ENCODE measurements at places on chromosomes 2 and 18.

- DNase-seq: no peak
Observed at GRCh38 chr18:2917259-2918047, 70.6 kb downstream of the EMILIN2 start.

GRCh38 chr18:79815657-79816056 lies 17.9 kb downstream of the KCNG2 start:
- DNase-seq: no peak

GRCh38 chr2:203490391-203490790 lies 44.7 kb downstream of the RAPH1 start:
- DNase-seq: no peak

DNA sequence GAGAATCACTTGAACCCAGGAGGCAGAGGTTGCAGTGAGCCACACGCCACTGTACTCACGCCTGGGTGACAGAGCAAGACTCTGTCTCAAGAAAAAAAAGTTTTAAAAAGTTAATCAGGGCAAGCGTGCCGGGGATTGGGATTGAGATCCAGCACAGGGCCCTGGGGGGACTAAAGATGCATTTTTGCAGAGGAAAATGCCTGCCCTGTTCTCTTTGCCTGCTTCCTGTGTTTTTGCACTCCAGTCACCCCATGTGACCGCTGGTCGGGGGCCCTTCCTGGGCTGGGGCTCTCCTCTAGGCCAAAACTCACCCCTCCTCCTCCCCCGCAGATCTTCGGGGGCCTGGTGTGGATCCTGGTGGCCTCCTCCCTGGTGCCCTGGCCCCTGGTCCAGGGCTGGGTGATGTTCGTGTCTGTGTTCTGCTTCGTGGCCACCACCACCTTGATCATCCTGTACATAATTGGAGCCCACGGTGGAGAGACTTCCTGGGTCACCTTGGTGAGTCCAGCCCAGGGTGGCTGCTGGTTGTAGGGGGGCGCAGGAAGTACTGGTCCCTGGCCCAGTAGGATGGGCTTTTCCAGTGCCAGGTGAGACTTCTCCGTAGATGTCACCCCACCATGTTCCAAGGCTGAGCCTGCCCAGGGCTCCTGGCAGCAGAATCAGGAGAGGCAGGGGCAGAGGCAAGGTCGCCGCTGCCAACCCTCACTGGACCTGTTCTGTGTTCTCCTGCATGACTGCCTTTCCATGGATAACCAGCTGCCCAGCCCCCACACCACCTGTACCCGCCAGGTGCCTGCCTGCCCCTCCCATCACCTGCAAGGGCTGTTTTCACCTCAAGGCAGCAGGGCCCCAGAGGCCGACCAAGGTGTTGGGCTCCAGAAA lies 22.4 kb downstream of the MAL start:
- DNase-seq: no peak

DNA sequence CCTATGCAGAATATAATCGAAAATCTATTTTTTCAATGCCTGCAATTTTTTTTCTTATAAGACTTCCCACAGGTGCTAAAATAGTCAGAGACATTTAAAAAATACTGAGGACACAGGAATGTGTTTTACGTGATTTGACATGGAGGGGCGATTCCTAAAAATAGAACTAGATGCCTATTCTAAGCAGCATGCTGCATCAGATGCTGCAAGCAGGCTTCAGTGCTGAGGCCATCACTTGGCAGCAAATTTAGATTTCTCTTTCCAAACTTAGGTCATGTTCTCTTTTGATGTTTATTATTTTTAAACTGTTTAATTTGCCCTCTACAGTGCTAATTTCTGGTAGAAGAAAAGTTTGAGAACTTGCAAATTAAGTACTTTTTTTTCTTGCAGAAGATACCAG lies 43.7 kb upstream of the NCK2 start:
- no peak for DNase-seq

DNA sequence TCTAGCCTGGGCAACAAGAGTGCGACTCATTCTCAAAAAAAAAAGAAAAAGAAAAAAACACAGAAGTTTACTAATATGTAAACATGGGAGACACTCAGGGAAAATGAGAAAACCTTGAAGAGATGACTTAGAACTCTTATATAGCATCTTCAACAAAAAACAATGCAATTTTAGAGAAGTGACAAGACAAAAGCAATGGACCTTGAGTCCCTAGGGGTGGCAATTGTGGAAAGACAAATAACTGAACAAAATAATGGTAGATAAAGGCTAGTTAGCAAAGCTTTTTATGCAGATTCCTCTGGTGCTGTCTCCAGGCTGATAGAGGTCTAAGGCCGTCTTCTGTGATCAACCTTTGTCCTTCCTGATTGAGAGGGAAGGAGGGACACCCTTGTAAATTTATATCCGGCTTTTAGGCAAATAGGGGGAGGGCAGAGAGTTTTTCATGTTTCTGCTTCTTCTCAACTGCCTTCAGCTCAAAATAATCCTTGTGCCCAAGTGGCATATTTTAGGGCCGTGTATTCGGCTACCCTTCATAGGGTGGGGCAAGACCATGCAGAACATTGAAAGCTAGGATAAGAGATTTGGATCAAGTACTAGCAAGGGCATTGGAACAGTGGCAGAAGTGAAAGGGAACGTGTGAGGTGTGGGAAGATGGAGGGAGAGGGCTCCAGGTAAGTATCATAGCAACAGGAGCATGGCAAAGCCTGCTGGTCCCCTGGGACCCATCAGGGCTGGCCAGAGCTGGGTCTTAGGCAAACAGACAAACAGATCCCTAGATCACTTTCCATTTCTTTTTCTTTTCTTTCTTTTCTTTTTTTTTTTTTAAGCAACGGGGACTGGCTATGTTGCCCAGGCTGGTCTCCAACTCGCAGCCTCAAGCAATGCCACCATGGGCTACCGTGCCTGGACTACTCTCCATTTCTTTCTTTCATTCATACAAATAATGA lies 116.2 kb upstream of the STPG4 start:
- no peak for DNase-seq

GRCh38 chr2:150282357-150282756 lies 205.1 kb downstream of the RND3 start:
- no peak for DNase-seq

- DNase-seq: no peak
Observed at GRCh38 chr2:229445019-229445418, 173.9 kb upstream of the PID1 start.

- DNase-seq: no peak
Observed at GRCh38 chr18:70553245-70553935, 264.5 kb downstream of the SOCS6 start.

DNA sequence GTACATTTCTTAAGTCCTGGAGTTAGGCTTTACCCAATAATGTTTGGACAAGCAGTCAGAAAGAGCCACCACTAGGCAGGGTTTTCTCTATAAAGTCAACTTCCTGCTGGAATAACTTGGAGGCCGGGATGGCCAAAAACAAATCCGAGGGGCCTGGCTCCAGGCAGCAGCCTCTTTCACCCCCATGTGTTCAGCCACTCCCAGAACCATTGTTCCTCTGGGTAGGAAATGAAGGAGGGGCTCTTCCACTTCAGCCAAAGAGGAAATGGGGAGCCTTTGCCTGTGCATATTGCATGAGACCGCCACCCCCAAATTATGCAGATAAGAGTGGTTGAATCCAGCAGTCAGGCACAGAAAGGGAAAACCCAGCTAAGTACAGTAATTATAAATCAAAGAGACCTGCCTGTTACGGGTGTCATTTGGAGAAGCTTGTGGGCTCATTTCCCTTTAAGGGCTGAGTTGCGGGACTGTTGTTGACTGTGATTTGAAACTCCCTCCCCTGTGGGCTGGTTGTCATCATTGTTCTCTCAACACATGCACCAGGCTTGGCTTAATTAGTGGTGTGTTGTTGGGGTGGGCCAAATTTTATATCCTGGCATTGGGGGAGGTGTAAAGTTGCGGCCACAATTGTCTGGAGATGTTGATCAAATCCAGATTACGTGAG lies 212.8 kb upstream of the SOX11 start:
- DNase-seq: no peak

GRCh38 chr2:34365932-34366331 lies 766.8 kb upstream of the FAM98A start:
- no peak for DNase-seq

- no peak for DNase-seq
Observed at GRCh38 chr18:52009958-52010357, 330.0 kb upstream of the DCC start.

GRCh38 chr2:166449439-166449838 lies 44.6 kb downstream of the SCN7A start:
- DNase-seq: no peak

DNA sequence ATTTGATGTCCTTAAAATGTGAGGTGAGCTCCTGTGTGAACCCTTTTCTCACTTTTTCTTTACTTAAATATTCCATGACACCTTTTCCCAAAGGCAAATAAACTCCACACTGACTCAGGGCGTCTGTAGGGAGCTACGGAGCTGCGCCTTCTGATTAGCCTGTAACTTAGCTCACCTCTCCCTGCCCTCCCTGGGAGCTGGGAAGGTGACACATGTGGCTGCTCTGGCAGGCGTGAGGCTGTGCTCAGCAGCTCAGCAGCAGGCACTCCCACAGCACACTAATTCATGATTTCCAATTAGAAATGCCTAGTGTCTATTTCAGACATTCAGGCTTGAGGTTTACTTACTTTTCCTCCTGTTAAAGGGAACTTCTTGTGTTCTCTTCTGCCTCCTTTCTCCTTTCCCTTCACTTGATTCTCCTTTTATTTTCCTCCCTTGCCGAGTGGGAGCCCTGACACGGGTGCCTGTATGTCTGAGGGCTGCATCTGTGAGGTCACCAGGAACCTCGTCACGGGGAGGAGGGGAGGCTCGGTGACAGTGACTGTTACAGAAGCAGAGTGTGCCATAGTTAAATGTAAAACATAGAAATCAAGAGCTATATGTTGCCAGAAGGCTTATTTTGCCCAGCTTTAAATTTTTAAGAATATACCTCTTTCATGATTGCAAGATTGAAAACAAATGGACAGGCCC lies 437.1 kb downstream of the DCDC2C start:
- DNase-seq: no peak

DNA sequence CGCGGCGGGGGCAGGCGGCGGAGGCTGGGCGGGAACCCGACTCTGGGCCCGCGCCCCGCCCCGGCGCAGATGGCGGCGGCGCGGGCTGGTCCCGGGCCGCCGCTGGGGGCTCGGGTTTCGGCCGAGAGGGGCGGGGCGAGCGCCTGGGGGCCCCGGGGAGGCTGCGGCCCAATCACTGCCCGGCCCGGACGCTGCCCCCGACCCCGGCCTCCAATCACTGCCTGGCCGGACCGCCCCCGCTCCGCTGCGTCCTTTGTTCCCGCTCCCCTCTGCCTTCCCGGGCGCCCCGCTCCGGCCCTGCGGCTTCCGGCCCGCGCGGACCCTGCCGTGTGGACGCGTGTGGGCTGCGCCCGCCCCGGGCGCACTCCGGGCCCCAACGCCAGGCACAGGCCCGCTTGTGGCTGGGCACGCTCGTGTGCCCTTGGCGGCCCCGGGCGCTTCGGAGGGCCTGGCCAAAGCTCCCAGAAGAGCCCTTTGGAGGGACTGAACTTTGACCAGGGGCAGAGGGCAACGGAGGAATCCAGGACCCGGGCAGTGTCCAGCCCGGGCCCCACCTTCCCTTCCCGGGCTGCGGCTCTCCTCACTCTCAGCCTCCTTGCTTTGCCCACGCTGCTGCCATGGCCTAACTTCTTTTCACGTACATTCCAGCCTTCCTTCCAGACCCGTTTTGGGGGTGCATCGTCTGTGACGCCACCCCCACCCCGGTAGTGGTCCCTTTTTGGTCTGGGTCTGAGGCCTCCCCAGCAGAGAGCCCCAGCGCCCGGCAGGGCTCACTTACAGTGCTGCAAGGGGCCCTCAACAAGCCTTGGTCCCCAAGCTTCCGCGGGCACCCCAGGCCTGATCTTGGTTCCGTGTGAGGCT lies 27.1 kb upstream of the PTMA start:
- no peak for DNase-seq

DNA sequence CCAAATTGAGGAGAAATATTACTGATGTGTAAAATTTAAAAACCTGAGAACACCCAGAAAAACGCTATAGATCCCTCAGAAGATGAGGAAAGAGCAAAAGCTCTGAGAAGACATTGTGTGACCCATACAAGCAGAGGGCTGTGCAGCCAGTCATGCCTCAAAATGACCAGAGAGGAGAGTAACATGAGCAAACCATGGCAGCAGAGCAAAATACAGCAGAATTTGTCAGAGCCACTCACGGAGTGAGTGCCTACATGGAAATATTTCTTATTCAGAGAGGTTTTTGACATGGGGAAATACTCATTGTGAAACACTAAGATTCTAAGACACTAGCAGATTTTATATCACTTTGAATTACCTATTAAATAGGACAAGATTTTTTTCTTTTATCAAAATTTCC lies 96.8 kb upstream of the DNAJC10 start:
- DNase-seq: no peak

DNA sequence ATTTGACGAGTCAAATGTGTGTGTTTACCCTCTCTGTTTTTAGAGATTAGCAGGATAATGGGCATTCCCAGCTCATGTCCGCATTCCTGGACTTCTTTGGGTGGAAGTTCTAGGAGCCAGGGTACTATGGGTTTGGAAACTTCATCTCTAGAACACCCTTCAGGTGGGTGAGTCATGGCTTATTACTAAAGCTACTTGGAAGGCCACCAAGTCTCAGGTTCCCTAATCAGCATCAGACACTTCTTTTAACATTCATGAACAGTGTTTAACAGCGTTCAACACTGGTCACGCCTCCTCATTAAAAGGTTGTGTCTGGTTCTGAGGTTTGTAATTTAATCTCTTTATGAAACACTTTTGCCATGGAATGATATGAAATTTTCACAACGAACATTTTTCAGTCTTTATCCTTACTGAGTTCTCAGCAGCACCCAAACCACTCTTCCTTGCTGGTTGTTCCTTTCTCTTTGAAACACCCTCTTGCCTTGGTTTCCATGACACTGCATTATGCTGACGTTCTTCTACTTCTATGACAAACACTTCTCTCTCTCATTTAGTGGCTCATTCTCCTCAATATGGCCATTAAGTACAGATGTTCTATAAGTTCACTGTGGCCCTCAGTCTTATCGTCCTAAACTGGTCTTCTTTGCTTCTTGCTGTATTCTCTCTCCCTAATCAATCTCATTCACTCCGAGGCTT lies 49.3 kb downstream of the MMADHC start:
- DNase-seq: no peak

DNA sequence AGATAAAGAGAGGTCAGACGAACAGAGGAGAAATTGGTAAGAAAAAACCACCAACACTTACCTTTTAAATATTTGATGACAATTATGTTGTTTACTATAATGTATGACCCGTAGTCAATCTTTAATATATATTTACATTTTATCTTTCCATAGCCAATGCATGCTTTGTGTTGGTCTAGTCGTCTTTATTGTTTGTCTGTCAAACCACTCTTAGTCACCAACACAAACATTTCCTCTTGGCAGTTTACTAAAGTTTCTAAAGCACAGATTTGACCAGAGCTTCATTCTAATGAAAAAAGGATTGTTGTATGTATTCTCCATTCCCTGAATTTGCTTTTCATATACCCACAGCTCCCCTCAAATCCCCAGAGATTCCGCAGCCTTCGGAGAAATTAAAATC lies 784.7 kb upstream of the PIK3C3 start:
- DNase-seq: no peak

DNA sequence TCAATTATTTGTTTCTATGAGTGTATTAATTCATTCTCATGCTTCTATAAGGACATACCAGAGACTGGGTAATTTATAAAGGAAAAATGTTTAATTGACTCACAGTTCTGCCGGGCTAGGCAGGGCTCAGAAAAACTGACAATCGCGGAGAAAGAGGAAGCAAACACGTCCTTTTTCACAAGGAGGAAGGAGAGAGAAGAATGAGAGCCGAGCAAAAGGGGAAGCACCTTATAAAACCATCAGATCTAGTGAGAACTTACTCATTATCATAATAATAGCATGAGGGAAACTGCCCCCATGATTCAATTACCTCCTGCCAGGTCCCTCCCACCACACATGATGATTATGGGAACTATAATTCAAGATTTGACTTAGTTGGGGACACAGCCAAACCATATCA lies 294.0 kb downstream of the DSC3 start:
- DNase-seq: no peak
